GM23248 (cell line): ENCODE measurements at places on chromosomes 6 and 20. TPM values are rescaled to one million over a fixed set of nuclear protein-coding genes. Genes with fewer than 3 reads are reported as not detected.

CDH4 gene
- 1.1 and 1.2 TPM in 2 replicates for polyA plus RNA-seq

ITCH gene
- 28.5 and 31.0 TPM in 2 replicates for polyA plus RNA-seq

DEFB132 gene
- polyA plus RNA-seq, result not detected in 2 replicates

DEF6 gene
- polyA plus RNA-seq, result 1.3 and 1.7 TPM in 2 replicates

GPR63 gene
- 0.10 and 0.11 TPM in 2 replicates for polyA plus RNA-seq

DLL1 gene
- 0.30 and 0.68 TPM in 2 replicates for polyA plus RNA-seq

SPATS1 gene
- polyA plus RNA-seq, result not detected in 2 replicates

C20orf144 gene
- polyA plus RNA-seq, result 0.25 and 0.41 TPM in 2 replicates

CCM2L gene
- not detected in 2 replicates for polyA plus RNA-seq

C6orf141 gene
- polyA plus RNA-seq, result not detected in 2 replicates

ID4 gene
- polyA plus RNA-seq, result 29.1 and 35.7 TPM in 2 replicates

SAMD10 gene
- 1.3 and 1.7 TPM in 2 replicates for polyA plus RNA-seq

TCF19 gene
- polyA plus RNA-seq, result 18.3 and 19.9 TPM in 2 replicates

ZC2HC1B gene
- polyA plus RNA-seq, result not detected in 2 replicates

MUC21 gene
- not detected in 2 replicates for polyA plus RNA-seq

MTO1 gene
- polyA plus RNA-seq, result 21.8 and 23.0 TPM in 2 replicates

OPRL1 gene
- 0.35 and 0.53 TPM in 2 replicates for polyA plus RNA-seq

IP6K3 gene
- polyA plus RNA-seq, result 0.08 TPM in 1 of 2 replicates, not detected in the other

SLC22A7 gene
- not detected in 2 replicates for polyA plus RNA-seq

GNAS-AS1 gene
- polyA plus RNA-seq, result 0.77 and 1.0 TPM in 2 replicates

TRDN gene
- polyA plus RNA-seq, result not detected in 2 replicates

L3MBTL3 gene
- 2.4 and 3.3 TPM in 2 replicates for polyA plus RNA-seq

CEP57L1 gene
- polyA plus RNA-seq, result 25.6 and 26.1 TPM in 2 replicates

CALHM4 gene
- polyA plus RNA-seq, result not detected in 2 replicates

RNF182 gene
- polyA plus RNA-seq, result 1.8 and 2.0 TPM in 2 replicates

UBD gene
- not detected in 2 replicates for polyA plus RNA-seq

PTCHD4 gene
- 1.1 and 1.2 TPM in 2 replicates for polyA plus RNA-seq

ZNF343 gene
- polyA plus RNA-seq, result 7.0 and 8.1 TPM in 2 replicates

DOK5 gene
- 16.0 and 16.1 TPM in 2 replicates for polyA plus RNA-seq

OXT gene
- polyA plus RNA-seq, result 0.40 and 0.70 TPM in 2 replicates

CFAP61 gene
- not detected in 2 replicates for polyA plus RNA-seq

ARFGAP1 gene
- polyA plus RNA-seq, result 59.9 and 69.0 TPM in 2 replicates

BANF2 gene
- polyA plus RNA-seq, result not detected in 2 replicates

PKIB gene
- 0.40 and 0.77 TPM in 2 replicates for polyA plus RNA-seq

POM121L2 gene
- not detected in 2 replicates for polyA plus RNA-seq

PNPLA1 gene
- not detected in 2 replicates for polyA plus RNA-seq

RAB44 gene
- polyA plus RNA-seq, result not detected in 2 replicates
